ENCODE measurements at places on chromosomes 5 and 9. TPM values are rescaled to one million over a fixed set of nuclear protein-coding genes. Genes with fewer than 3 reads are reported as not detected.

KCNV2 gene
- not detected for total RNA-seq

TUSC1 gene
- total RNA-seq, result 0.48 TPM

AJM1 gene
- total RNA-seq, result 5.0 TPM

ACOT12 gene
- total RNA-seq, result not detected

ITGA2 gene
- 1.5 TPM for total RNA-seq

PCSK5 gene
- 1.5 TPM for total RNA-seq

ORM2 gene
- total RNA-seq, result not detected

IFNE gene
- total RNA-seq, result not detected

CHSY3 gene
- not detected for total RNA-seq

RORB gene
- total RNA-seq, result 0.02 TPM

DNA sequence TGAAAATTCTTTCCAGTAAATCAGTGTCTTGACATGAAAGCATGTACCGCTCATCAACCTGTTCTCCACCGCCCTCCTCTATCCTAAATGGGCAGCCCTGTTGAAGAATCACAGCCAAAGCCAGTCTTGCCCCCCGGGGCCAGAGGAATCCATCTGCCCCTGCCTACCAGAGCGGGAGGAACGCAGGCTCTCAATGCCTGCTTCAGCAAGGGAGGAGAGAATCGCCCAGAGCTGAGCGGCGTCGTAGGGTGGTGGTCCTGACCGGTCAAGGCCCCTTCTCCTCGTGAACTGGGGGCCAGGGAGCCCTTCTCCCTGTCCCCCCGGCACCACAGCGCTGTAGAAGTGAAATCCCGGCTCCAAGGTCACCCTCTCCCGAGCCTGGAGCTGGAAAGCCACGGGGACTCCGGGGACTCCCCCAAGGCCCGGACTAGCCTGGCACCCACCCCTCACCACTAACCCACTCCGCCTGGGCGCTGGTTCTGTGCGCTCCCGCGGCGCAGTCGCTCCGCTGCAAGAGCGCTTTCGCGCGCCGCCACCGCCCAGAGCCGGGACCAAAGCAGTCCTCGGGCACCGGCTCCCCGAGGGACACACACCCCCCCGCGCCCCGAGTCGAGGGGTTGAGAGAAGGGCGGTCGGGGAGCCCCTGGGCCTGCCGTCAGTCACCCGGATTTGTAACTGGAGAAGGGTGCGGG is 718 bp upstream of the TMEM215 start:
- H3K27me3 ChIP-seq, result peaks cover 43% of the 10 kb centered on the region
- H3K4me1 ChIP-seq, result no peaks in the 10 kb centered on the region
- H3K4me3 ChIP-seq, result no peak overlapping the region

GRCh38 chr9:133141833-133142595 is 21.0 kb upstream of the RALGDS start:
- H3K4me1 ChIP-seq, result peaks cover 51% of the 10 kb centered on the region
- peak; percentile 48 for DNase-seq
- H3K27ac ChIP-seq, result peak overlapping the region; percentile 76
- H3K27me3 ChIP-seq, result no peaks in the 10 kb centered on the region
- peak overlapping the region; percentile 21 for H3K4me3 ChIP-seq

GRCh38 chr9:81629440-81629839 is 59.9 kb downstream of the TLE1 start:
- no peak overlapping the region for H3K27ac ChIP-seq
- no peaks in the 10 kb centered on the region for H3K4me1 ChIP-seq
- no peak for DNase-seq
- no peak overlapping the region for H3K4me3 ChIP-seq

- DNase-seq, result no peak
- H3K36me3 ChIP-seq, result no peaks in the 10 kb centered on the region
- H3K4me3 ChIP-seq, result no peak overlapping the region
- no peak overlapping the region for H3K27ac ChIP-seq
- H3K4me1 ChIP-seq, result no peaks in the 10 kb centered on the region
Observed at GRCh38 chr5:67672636-67673035, 476.0 kb upstream of the CD180 start.

GRCh38 chr5:90020575-90021538 is 388.7 kb downstream of the CETN3 start:
- H3K27me3 ChIP-seq, result no peaks in the 10 kb centered on the region
- no peak overlapping the region for H3K4me3 ChIP-seq
- H3K4me1 ChIP-seq, result no peaks in the 10 kb centered on the region
- no peaks in the 10 kb centered on the region for H3K36me3 ChIP-seq
- no peak for DNase-seq

DNA sequence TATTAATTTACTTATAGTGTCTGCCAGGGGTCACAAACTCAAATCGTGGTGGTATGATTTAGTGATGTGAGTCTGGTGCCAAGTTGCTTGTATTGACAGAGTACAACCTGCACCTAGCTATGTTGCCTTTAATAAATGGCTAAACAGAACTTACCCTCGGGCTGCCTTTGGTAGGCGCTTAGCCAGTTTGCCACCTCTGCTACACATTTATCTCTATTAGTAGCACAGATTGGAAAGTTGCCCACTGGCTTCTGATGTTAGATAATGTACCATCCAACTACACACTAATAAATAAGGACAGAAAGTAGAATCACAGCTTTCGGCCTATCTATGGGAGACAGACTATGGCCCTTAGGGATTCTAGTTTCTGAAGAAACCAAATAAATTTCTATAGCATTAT is 368.4 kb downstream of the MAN2A1 start:
- H3K4me1 ChIP-seq, result peaks cover 30% of the 10 kb centered on the region
- no peak overlapping the region for H3K27ac ChIP-seq
- H3K36me3 ChIP-seq, result no peaks in the 10 kb centered on the region
- DNase-seq, result no peak
- no peak overlapping the region for H3K4me3 ChIP-seq

DNA sequence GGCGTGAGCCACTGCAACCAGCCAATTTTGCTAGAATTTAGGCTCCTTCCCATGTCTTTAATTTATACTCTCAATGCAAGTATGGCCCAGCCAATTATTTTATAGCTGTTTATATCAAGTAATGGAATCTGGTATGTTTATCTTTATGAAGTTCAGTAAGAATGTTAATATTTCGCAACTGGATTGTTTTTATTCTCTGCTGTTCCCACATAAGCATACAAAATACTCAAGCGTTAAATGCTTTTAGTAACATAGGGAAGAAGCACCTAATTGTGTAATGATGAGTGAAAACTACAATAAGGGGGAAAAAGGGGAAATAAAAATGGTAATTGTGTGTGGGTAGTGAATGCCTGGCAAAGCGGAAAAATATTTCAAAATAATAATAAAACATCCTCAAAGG is 21.3 kb downstream of the PWWP2A start:
- H3K36me3 ChIP-seq, result peaks cover 37% of the 10 kb centered on the region
- H3K27ac ChIP-seq, result no peak overlapping the region
- peaks cover 22% of the 10 kb centered on the region for H3K4me1 ChIP-seq

GRCh38 chr9:16637218-16637617 is 233.3 kb downstream of the BNC2 start:
- H3K4me3 ChIP-seq, result no peak overlapping the region
- no peak overlapping the region for H3K27ac ChIP-seq
- H3K27me3 ChIP-seq, result no peaks in the 10 kb centered on the region
- no peak for DNase-seq
- H3K36me3 ChIP-seq, result no peaks in the 10 kb centered on the region

DNA sequence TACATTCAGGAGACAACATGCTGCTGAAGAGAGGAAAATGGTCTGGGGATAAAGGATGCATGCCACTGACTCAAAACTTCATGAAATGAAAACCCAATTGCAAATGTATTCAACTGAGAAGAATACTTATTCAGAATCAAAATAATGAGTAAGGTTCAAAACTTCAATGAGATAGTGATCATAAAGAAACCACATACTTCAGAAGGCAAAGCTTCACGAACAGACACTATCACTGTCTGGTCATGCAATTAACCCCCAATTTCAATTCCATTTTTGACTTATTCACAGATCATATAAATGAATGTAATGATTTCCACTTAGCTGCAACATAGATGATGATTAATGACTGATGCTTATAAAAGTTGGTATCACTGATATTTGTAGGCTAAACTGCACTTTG is 33.0 kb upstream of the CTNNAL1 start:
- peaks cover 68% of the 10 kb centered on the region for H3K36me3 ChIP-seq
- no peak for DNase-seq
- no peak overlapping the region for H3K27ac ChIP-seq
- peaks cover 17% of the 10 kb centered on the region for H3K4me1 ChIP-seq
- H3K4me3 ChIP-seq, result no peak overlapping the region
- no peaks in the 10 kb centered on the region for H3K27me3 ChIP-seq

- DNase-seq, result no peak
- H3K4me3 ChIP-seq, result no peak overlapping the region
- H3K4me1 ChIP-seq, result no peaks in the 10 kb centered on the region
- H3K27me3 ChIP-seq, result peaks cover 11% of the 10 kb centered on the region
- H3K27ac ChIP-seq, result no peak overlapping the region
Observed at GRCh38 chr9:110620726-110621125, 41.2 kb upstream of the SVEP1 start.

DNA sequence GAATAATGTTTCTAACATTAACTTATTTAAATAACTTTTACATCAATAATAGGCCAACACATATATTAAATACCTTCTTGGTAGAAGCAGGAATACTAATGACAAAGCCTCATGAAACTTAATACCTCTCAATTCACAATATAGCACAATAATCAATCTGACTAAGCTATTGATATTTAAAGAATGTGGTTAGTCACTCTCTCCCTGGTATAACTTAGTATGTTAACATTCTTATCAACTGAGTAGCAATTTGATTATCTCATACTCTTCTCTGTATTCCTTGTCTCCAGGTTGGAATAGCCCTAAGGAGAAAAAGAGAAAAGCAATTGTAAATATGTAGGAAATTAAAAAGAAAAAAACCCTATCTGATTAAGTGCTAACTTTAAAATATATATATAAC is 4.9 kb upstream of the PGGT1B start:
- H3K27ac ChIP-seq, result no peak overlapping the region
- H3K27me3 ChIP-seq, result peaks cover 21% of the 10 kb centered on the region
- peaks cover 4% of the 10 kb centered on the region for H3K4me1 ChIP-seq

DNA sequence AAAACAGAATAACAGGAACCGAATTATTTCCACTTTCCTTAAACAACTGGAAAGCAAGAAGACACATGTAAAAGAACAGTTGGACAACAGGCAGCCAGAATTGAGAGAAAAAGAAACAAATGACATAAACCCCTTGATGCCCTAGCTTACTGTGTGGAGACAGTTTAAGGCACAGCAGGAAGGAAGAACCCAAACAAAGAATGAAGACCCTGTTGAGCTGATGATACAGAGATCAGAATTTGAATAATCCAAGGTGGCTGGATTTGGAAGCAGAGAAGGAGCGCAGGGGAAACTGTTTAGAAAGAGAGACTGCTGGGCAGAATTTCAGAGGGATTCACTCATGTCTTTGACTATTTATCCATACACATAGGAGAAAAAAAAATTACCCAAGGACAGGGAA is 316.3 kb upstream of the POU5F2 start:
- no peaks in the 10 kb centered on the region for H3K27me3 ChIP-seq
- H3K4me1 ChIP-seq, result peaks cover 3% of the 10 kb centered on the region
- no peak for DNase-seq
- H3K36me3 ChIP-seq, result peaks cover 17% of the 10 kb centered on the region
- H3K4me3 ChIP-seq, result no peak overlapping the region

- no peak overlapping the region for H3K27ac ChIP-seq
- H3K4me1 ChIP-seq, result no peaks in the 10 kb centered on the region
- DNase-seq, result no peak
- H3K4me3 ChIP-seq, result no peak overlapping the region
- H3K27me3 ChIP-seq, result no peaks in the 10 kb centered on the region
Observed at GRCh38 chr9:108217431-108218349, 638.1 kb downstream of the ACTL7B start.

- no peak overlapping the region for H3K27ac ChIP-seq
- H3K27me3 ChIP-seq, result no peaks in the 10 kb centered on the region
- no peaks in the 10 kb centered on the region for H3K36me3 ChIP-seq
Observed at GRCh38 chr9:122536134-122536533, 9.0 kb upstream of the OR1N1 start.

DNA sequence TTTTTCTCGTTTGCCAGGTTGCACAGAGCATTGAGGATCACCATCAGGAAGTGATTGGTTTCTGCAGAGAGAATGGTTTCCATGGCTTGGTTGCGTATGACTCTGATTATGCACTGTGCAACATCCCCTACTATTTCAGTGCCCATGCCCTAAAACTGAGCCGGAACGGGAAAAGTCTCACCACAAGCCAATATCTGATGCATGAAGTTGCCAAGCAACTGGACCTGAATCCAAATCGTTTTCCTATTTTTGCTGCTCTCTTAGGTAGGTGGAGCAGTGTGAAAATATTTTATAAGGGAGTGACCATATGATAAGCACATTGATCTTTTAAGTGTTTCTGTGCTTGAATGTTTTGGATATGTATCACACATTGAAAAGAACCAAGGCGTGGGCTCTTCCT is 17.7 kb upstream of the FAM120AOS start:
- H3K4me3 ChIP-seq, result no peak overlapping the region
- H3K27me3 ChIP-seq, result no peaks in the 10 kb centered on the region
- peaks cover 63% of the 10 kb centered on the region for H3K36me3 ChIP-seq
- H3K4me1 ChIP-seq, result peaks cover 68% of the 10 kb centered on the region

GRCh38 chr5:33631786-33632185 is 191.0 kb downstream of the TARS1 start:
- H3K27ac ChIP-seq, result no peak overlapping the region
- DNase-seq, result no peak
- H3K27me3 ChIP-seq, result no peaks in the 10 kb centered on the region
- no peaks in the 10 kb centered on the region for H3K36me3 ChIP-seq

- no peak overlapping the region for H3K27ac ChIP-seq
- no peak overlapping the region for H3K4me3 ChIP-seq
- H3K27me3 ChIP-seq, result no peaks in the 10 kb centered on the region
- no peak for DNase-seq
Observed at GRCh38 chr9:18911714-18912342, 121.2 kb downstream of the SAXO1 start.

DNA sequence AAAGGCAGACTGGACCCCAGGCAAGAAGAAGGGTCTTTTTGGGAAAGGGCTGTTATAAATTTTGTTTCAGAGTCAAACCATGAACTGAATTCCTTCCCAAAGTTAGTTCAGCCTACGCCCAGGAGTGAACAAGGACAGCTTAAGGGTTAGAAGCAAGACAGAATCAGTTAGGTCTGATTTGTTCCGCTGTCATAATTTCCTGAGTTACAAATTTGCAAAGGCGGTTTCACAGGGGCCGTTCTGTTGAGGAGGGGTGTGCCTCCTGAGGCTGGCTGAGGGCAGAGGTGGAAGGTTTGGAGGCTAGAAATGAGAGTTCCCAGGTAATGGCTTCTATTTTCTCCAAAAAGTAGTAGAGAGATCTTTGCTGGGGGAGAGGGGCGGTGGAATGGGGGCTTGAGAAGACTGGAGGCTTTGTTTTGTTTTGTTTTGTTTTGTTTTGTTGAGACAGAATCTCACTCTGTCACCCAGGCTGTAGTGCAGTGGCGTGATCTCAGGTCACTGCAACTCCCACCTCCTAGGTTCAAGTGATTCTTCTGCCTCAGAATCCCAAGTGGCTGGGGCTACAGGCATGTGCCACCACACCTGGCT is 4.1 kb upstream of the CERCAM start:
- no peak for DNase-seq
- H3K4me1 ChIP-seq, result peaks cover 11% of the 10 kb centered on the region
- H3K4me3 ChIP-seq, result no peak overlapping the region
- H3K36me3 ChIP-seq, result no peaks in the 10 kb centered on the region
- H3K27me3 ChIP-seq, result peaks cover 44% of the 10 kb centered on the region
- no peak overlapping the region for H3K27ac ChIP-seq

All from activated T-helper 2 cell treated with anti-CD3 and anti-CD28 coated beads, Interferon-gamma antibody, Interleukin-2, Interleukin-4, amounts not matched to agents 10 μg/mL and 5 μg/mL and 100 μg/mL, durations not matched to agents 14 hours and 24 hours and 36 hours (primary cell).